ENCODE measurements at places on chromosomes 13 and 19.

DNA sequence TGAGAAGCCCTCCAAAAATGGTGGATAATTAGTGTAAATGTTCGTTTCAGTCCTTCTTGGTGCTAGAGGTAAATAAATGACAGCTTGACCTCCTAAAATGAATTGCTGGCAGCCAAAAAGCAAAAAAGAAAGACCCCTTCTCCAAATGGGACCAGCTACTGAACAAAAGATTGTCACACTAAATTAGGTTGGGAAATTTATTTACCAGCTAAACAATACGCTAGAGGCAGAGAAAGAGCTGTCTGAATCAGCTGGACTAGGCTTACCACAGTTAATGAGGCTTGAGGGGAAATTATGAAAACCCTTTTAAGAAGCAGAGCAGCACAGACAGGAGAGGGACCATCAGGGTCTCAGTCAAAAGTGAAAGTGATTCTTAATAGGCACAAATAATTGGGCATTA is 498.9 kb downstream of the SUCLA2 start:
- no peak for DNase-seq

DNA sequence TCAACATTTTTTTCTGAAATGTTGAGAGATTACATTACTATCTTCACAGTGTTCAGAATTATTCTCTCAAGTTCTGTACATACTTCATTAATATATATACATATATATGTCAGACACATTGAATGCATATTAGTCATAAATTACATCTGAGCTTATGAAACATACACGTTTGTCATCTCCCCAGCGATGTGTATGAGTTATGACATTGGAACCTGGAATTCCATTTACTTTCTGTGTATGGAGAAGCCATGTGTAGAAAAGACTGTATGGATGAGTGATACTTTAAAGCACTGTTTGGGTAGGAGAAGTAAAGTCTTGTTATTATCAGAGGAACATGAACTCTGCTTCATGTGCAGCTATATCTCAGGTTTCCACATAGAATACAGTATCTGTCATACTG is 167.2 kb downstream of the FGF14 start:
- no peak for DNase-seq

DNA sequence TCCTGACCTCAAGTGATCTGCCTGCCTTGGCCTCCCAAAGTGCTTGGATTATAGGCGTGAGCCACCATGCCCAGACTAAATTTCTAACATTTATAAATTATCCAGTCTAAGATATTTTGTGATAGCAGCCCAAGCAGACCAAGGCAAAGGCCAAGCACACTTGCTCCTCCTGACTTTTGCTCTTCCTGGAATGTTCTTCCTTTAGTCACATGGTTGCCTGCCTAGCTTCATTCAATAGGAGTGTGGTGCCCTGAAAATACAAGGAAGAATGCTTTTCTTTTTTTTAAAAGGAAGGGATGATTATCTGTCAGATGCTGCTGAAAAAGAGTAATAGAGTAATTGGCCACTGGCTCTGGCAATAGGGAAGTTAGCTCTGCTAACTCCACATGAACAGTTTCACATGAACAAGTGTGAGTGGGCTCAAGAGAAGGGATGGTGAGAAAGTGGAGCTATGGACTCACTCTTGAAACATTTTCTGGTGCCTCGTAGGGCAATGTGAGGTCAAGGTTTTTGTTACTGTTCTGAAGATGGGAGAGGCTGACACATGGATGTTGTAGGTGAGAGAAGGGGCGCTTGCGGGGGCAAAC is 47.1 kb downstream of the USPL1 start:
- no peak for DNase-seq

- no peak for DNase-seq
These were observed 797.5 kb upstream of the SPRY2 start for GRCh38 chr13:81138353-81138980.

DNA sequence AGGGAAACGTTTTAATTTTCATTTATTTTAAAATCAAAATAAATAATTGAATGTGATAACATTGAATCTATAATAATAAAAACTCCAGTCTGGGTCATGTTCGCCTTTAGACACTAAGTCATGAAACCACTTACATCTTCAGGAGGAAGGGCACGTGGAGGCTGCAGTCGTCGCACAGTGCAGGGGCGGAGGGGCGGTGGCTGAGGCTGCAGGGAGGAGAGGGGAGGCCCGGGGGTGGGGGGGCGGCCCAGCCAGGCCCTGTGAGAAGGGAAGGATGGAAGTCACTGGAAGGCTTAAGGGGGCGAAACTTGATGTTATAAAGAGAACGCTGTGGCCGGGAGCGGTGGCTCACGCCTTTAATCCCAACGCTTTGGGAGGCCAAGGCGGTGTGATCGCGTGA is 14.9 kb upstream of the LATS2 start:
- DNase-seq, result no peak

- DNase-seq, result no peak
These were observed 154.0 kb upstream of the GPR12 start for GRCh38 chr13:26914624-26915023.

DNA sequence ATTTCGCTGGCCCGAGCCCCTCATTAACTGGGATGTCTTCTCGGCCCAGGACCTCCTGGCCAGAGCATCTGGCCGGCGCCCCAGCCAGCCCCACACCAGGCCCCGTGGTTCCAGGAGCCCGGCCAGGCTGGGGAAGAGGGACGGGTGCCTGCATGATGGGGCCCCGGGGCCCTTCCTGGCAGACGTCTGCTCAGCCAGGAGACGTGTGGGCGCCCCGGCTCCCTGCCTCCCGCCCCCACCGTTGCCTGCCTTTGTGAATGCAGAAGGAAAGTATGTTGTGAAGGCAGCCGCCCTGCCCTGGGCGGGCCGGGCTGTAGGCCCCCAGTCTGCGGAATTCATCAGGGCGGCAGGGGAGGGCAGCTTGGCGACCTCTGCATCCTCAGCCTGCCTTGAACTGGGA is 4.4 kb upstream of the COMP start:
- no peak for DNase-seq

DNA sequence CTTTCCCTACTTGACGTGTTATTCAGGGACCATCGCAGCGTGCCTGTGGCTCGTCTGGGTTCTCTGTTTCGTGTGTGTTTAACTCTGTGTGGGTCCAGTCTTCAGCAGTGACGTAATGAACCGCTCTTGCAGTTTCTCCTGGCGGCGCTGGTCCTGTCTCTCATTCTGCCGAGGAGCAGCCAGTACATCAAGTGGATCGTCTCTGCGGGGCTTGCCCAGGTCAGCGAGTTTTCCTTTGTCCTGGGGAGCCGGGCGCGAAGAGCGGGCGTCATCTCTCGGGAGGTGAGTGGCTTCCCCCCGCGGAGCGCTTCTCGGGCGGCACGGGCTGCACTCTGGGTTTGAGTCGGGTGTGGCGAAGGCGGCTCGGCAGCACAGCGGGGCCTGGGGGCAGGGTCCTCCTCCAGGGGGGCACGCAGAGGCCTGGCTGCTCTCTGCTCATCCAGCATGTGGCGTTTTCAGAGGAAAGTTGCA is 36.3 kb upstream of the TFDP1 start:
- DNase-seq, result no peak

GRCh38 chr19:4454747-4455718 is 2.6 kb downstream of the UBXN6 start:
- DNase-seq, result no peak

DNA sequence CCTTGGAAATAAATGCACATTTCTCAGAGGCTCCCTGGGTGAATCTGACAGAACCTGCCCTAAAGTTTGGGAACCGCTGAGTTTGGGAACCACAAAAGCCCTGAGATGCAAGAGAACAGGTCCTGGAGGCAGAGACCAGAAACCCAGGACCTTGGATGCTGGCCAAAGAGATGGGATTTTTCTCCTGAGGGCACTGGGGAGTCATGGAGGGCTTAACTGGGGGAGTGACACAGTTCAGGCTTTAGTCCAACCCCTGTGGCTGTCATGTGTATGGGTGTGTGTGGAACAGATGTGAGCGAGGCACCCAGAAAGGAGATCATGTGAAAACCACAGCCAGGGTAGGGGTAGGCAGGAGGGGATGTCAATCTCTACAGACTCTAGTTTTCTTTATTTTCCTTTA is 3.9 kb upstream of the NCCRP1 start:
- no peak for DNase-seq

GRCh38 chr13:21986602-21987001 is 315.7 kb downstream of the FGF9 start:
- no peak for DNase-seq

Data from activated CD4-positive, alpha-beta T cell treated with anti-CD3 and anti-CD28 coated beads for 4 hours (primary cell).